ENCODE measurements at places on chromosomes 7 and 10.

GRCh38 chr7:42483886-42484285 is 246.9 kb upstream of the GLI3 start:
- H3K27ac ChIP-seq: no peak overlapping the region
- no peak for DNase-seq
- H3K4me1 ChIP-seq: no peaks in the 10 kb centered on the region
- no peaks in the 10 kb centered on the region for H3K36me3 ChIP-seq
- no peak overlapping the region for H3K4me3 ChIP-seq

GRCh38 chr10:35011771-35012191 is 78.4 kb downstream of the CUL2 start:
- H3K27ac ChIP-seq: peak overlapping the region; percentile 73
- peak overlapping the region; percentile 6 for H3K4me3 ChIP-seq
- no peaks in the 10 kb centered on the region for H3K27me3 ChIP-seq
- peaks cover 76% of the 10 kb centered on the region for H3K36me3 ChIP-seq
- peaks cover 23% of the 10 kb centered on the region for H3K4me1 ChIP-seq
- no peak for DNase-seq

GRCh38 chr7:51111241-51111940 is 205.2 kb downstream of the COBL start:
- no peaks in the 10 kb centered on the region for H3K4me1 ChIP-seq
- DNase-seq: no peak
- no peaks in the 10 kb centered on the region for H3K27me3 ChIP-seq
- H3K4me3 ChIP-seq: no peak overlapping the region
- H3K36me3 ChIP-seq: no peaks in the 10 kb centered on the region

DNA sequence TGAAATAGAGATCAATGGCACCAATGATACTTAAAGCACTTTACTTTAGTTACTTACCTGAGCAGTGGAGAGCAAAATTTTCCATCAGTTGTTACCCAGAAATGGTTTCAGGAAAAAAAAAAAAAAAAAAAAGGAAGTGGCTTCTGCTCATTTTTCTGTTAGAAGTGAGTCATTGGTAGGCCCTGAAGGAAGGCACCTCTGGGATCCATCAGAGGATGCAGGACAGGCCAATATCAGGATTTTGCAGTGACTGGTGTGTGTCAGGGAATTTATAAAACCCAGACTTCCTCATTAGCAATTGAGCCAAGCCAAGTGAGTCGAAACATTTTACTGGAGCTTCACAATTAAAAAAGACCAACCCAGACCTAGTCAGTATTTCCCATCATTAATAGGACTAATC is 2.3 kb upstream of the SMIM30 start:
- H3K27me3 ChIP-seq: peaks cover 8% of the 10 kb centered on the region
- peaks cover 52% of the 10 kb centered on the region for H3K4me1 ChIP-seq
- peaks cover 27% of the 10 kb centered on the region for H3K36me3 ChIP-seq
- no peak for DNase-seq
- no peak overlapping the region for H3K27ac ChIP-seq
- no peak overlapping the region for H3K4me3 ChIP-seq

DNA sequence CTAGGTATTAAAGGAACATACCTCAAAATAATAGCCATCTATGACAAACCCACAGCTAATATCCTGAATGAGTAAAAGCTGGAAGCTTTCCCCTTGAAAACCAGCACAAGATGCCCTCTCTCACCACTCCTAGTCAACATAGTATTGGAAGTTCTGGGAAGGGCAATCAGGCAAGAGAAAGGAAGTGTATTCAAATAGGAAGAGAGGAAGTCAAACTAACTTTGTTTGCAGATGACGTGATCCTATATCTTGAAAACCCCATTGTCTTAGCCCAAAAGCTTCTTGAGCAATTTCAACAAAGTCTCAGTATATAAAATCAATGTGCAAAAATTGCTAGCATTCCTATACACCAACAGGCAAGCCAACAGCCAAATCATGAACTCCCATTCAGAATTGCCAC is 131.3 kb downstream of the FANK1 start:
- H3K4me1 ChIP-seq: no peaks in the 10 kb centered on the region
- no peaks in the 10 kb centered on the region for H3K27me3 ChIP-seq
- no peak overlapping the region for H3K27ac ChIP-seq
- no peaks in the 10 kb centered on the region for H3K36me3 ChIP-seq

- H3K27ac ChIP-seq: no peak overlapping the region
- no peaks in the 10 kb centered on the region for H3K4me1 ChIP-seq
- DNase-seq: no peak
- no peak overlapping the region for H3K4me3 ChIP-seq
- H3K36me3 ChIP-seq: no peaks in the 10 kb centered on the region
These were observed 28.0 kb upstream of the MCU start for GRCh38 chr10:72663971-72664370.

DNA sequence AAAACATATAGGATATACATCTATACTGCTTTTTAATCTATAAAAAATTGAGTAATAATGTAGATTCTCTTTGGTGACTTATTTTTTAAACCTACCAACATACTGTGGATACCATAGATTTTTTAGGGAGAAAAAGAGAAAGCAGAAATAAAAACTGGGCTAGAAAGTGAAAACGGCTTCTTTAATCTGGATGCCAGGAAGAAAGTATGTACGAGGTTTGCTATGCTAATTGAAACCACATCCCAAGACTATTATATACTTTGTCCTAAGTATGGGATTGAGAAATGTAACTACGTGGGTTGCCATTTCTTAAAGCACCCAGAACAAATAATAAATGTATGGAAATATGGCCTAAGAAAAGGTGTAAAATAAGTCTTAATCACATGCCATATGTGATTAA is 129.0 kb upstream of the NFE2L3 start:
- H3K27ac ChIP-seq: no peak overlapping the region
- peaks cover 13% of the 10 kb centered on the region for H3K27me3 ChIP-seq
- no peak overlapping the region for H3K4me3 ChIP-seq
- DNase-seq: no peak

Measured in activated T-cell treated with anti-CD3 and anti-CD28 coated beads, Interleukin-2, amount 50 U/mL, for 24 hours (primary cell).